ENCODE measurements at places on chromosomes 2 and 18.

DNA sequence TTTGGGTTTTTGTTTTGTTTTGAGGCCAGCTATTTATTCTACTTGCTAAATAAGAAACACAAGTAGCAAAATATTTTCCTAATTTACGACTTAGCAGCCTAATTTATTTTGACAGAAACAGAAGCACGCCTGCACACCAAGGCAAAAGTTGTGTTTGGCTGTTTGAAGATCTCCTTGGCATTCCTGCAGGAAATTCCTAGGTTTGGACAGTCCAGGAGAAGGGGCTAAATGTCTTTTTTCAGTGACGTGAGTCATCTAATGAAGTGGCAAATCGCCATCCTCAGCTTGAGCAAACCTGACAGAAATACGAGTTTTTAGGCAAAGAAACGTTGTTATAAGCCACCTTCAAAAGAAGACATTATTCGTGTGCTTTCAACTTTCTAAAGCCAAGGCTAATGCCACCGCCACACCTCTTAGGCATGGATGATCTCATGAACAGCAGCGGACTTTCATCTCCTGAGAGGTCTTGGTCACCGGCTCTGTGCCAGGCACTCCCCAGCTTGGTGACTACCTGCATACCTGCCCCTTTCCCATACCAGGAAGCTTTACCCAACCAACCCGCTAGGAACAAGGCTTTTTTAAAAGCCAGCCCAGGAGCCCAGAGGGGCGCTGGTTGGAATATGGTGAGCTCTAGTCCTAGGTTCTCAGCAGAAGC lies 30.9 kb downstream of the STK39 start:
- no peak for DNase-seq

DNA sequence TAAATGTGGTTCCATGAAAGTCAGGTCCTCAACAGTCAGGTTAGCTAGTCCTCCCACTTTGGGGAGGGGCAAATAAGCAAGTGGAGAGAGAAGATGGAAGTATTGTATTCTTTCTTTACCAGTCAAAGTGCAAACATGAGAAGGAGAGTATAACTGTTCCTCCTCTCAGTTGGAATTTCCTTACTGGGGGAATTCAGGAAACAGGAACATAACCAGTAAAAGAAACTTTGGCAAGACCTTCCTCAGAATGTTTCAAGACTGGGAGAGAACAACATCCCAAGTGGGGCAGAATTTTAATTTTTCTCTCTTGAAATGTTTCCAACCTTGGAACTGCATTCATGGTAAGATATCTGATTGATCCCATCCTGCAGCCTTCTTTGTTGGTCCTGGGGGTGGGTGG lies 552.4 kb upstream of the TNP1 start:
- DNase-seq: no peak

DNA sequence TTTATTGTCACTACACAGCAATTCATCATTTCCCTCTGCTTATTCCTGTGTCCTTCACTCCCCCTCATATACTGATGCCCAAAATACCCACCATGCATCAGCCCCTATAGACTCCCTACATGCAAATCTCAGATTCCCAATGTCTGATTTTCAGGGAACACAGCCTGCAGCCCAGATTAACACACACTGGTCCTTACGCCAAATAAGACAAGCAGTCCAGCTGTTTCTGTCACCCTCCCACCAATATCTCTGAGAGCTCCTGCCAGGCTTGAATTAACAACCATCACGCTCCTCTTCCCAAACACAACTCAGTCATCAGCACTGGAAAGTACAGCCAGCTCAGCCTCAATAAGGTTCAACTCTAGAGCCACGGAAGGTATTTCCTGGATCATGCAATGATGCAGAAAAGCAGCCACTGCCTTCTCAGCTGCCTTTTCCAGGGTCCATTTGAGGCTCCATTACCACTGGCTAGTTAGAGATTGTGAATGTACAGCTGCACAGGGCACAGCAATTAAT lies 39.0 kb upstream of the SLC35F5 start:
- DNase-seq: no peak

GRCh38 chr2:156456616-156457015 lies 20.4 kb downstream of the GPD2 start:
- no peak for DNase-seq

DNA sequence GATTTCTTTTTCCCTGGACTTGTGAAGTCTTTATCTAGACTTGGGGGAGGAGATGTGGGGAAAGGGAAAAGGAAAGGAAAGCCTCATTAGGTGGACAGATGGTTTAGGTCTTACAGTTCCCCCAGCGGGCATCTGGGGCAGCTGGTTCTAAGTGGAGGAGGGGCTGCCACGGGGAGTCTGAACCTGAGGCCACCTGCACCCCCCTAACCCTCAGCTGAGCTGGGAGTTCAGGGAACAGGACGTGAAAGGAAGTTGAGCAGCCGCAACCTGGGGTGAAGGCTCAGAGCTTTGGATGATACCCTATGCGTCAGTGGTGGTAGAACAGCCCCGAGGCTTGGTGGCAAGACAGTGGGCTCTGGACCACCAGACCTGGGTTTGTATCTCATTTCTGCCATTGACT lies 26.8 kb downstream of the ITM2C start:
- no peak for DNase-seq

DNA sequence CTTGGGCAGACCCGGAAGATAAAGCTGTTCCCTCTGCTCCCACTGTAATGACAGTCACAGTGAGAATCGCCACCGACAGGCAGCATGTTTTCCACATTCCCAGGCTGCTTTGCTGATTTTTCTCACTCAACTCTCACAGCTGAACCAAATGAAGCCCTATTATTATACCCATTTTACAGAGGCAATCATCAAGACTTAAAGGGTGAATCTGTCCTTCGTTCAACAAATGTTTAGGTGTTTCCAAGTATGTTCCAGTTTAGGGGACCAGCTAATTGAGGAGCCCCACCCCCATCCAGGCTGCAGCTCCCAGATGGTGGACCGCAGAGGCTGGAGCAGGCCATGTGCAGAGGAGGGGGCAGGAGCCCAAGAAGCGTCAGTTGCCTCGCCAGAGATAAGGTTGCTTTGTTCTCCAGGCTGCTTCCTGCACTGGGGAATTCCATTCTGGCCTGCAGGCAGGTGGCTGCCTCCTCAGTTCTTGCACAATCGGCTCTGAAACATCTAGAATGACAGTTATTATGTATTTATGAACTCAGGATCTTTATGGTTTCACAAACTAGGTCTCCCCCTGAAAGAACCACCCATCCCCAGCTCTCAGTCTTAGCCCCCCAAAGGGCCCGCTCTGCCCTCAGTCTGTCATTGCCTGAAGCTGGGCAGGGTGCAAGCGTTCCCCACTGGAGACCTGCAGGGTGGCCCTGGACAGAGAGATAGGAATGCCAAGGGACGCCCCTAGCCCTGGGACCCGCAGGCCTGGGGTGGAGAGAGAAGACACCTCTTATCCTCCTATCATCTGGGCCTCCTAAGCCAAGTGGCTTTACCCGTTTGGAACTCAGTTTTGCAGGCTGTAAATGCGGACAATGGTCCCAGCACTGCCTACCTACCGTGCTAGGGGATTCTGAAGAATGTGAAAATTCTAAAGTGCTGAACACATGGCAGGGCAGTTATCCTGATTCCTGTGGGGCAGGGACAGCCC lies 49.1 kb upstream of the MYCN start:
- DNase-seq: no peak

DNA sequence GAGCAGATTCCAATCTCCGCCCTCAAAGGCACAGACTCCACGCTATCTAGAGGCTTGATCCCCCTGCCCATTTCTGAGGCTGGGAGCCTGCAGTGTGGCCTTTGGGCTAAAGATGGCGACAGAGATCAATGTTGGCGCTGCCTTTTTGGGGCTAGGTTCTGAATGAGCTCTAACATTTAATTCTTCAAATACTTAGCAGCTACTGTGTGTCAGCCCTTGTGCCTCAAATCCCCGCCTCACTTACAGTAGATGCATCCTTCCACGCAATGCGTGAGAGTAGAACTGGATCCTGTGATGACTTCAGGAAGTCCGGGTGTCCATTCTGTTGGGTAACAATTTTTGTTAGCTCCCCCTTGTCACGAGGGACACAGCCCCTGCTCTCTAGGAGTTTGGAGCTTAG lies 12.4 kb downstream of the IL1F10 start:
- DNase-seq: no peak

DNA sequence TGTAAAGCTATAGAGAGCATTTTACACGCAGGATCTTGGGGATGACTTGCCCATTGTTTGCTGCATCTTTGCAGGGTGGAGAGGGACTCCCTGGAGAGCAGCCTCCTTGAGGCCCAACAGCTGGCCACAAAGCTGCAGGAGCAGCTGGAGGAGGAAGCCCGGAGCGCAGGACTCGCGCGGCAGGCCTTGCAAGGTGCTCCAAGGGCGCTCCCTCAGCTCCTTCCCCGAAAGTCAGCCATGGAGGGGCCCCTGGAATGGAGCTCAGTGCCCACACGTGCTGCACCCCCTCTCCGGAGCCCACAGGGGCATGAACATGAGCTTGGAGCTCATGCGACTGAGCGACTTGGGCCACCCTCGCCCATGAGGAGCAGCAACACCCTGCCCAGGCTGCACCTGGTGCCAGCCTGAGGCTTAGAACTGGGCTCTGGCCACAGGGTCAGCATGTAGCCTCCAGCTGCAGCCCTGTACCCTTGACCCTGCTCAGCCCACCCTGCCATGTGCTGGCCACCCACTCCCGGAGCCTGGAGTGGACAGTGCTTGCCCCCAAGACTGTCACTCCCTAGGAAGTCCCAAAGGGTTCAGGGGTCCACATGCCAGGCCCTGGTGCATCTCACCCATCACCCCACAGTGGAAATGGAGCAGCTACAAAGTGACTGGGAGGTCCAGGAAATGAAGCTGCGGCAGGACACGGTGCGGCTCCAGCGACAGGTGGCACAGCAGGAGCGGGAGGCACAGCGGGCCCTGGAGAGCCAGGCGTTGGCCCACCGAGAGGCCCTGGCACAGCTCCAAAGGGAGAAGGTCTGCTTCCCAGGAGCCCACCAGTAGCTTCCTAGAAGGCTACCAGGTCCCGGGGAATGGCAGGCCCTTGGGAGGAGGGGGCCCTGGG lies 43.0 kb downstream of the CROCC2 start:
- DNase-seq: no peak

- DNase-seq: no peak
Measured at GRCh38 chr2:101116841-101117552, 34.2 kb downstream of the TBC1D8 start.

DNA sequence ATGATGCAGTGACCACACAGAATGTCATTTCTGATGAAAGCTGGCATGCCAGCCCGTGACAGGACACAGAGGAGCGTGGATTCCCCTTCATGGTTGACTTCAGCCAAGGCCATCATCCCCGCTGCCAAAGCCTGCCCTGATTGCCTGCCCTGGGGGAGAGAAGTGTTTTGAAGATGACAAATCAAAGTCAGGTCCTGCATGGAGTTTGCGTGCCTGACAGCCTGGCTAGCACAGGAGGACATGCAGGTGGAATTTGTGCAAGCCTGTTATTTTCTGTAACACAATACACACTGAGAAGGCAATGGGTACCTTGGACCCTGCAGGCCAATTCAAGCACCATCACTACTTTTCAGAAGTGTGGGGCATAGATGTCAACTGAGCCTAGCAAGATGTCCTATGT lies 5.4 kb upstream of the IL1R2 start:
- DNase-seq: no peak

GRCh38 chr2:239143858-239144712 lies 256.7 kb downstream of the HDAC4 start:
- no peak for DNase-seq

DNA sequence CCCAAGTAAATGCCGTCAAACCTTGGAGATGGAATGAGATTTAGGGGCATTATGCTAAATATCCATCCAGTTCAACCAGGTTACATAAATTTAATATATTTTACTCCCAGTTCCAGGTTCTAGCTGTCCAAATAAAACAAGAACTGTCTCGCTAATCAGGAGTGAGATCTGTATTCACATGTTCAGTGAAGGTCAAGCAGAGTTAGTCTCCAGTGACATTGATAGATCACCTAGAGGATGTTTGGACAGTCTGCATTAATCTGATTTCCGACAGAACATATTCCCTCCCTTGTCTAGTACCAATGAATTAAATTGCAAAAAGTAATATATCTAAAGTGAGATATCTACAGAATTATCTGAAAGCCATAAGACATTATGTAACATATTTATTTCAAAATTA lies 979.4 kb upstream of the CNTNAP5 start:
- DNase-seq: no peak

- DNase-seq: no peak
Measured at GRCh38 chr2:118006326-118006725, 7.5 kb downstream of the CCDC93 start.

DNA sequence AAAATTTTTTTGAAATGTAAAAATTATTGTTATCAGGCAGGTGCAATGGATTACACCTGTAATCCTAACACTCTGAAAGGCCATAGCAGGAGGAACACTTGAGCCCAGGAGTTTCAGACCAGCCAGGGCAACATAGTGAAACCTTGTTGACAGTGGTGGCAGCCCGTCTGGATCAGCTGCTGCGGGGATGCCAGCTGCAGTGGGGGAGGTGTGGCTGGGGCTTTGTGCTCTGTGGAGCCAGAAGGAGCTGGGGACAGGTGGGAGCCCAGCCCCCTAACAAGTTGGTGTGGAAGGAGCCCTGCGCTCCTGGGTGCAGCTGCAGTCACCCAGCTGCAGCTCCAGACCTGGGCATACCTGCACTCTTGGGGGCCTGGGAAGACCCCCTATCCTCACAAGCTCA lies 182.4 kb upstream of the MC4R start:
- DNase-seq: no peak
